ENCODE measurements at places on chromosomes 5 and 9.

- DNase-seq = no peak
Measured at GRCh38 chr5:167381457-167381856, 910.0 kb upstream of the WWC1 start.

- DNase-seq = no peak
Measured at GRCh38 chr5:155402927-155403640, 389.5 kb downstream of the KIF4B start.

- no peak for DNase-seq
Measured at GRCh38 chr9:36868586-36869282, 165.3 kb downstream of the PAX5 start.

DNA sequence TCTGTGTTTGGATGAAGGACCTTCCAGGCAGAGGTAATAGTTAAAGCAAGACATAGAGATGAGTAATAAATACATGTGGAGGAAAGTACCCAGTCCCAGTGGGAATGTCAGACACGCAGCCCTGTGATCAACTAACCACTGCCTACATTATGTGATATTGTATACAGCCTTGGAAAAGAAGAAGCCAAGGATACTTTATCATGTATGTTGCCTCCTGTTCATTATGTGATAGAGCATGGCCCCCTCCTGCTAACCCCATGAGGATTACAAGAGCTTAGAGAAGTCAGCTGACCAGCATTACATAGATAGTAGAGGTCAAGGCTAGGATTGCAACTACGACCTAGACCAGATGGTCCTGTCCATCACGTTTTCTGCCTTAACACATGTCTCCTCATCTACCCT is 497.0 kb upstream of the TNC start:
- DNase-seq = no peak

GRCh38 chr9:122402403-122402871 is 31.6 kb downstream of the PTGS1 start:
- no peak for DNase-seq

DNA sequence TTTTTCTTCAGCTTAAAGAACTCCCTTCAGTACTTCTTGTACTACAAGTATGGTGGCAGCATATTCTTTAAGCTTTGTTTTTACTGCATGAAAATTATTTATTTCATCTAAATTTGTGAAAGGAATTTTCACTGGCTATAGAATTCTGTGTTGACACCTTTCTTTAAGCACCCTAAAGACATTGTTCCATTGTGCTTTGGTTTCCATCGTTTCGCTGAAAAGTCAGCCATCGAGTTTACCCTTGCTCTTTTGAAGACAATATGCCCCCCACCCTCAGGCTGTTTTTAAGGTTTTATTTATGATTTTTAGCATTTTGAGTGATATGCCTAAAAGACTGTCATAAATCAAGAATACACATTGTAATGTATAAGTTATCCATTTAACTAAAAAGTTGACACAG is 27.3 kb upstream of the COL5A1 start:
- DNase-seq = no peak

DNA sequence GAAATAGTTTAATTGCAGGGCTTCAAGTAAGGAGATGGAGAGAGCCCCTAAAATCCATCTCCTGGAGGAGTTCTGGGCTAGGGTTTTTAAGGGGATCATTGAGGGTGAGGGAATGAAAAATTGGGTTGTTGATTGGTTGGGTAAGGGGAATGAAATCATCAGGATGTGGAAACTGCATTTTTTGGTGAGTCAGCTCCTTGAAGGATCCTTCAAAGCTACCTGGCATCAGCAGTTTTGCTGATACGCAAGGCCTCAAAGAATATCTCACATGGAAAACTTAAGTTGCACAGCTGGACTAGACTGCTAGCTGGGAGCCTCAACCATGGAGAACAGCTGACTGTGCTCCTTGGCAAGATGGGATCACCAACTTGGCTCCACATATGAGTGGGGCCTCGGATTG is 136.7 kb downstream of the FGF10 start:
- no peak for DNase-seq

GRCh38 chr9:111926421-111926875 is 29.8 kb downstream of the UGCG start:
- no peak for DNase-seq

DNA sequence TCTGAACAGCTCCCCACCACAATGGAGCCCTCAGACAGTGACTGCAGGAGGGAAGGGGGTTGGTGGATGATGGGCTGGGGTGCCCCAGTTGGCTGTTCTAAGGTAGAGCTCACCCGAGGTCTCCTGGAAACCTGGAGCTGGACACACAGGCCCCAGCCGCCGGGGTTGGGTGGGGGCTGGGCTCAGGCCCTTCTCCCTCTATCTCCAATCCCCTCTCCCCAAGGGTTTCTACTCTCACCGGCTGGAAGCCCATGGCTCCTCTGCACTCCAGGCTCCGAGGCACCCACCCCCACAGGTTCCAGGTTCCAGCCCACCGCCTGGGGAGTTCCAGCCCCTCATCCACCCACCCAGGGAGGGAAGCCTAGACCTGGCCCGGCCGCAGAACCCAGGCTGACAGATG is 766 bp downstream of the NR5A1 start:
- no peak for DNase-seq

GRCh38 chr9:12425878-12426864 is 267.0 kb upstream of the TYRP1 start:
- no peak for DNase-seq

DNA sequence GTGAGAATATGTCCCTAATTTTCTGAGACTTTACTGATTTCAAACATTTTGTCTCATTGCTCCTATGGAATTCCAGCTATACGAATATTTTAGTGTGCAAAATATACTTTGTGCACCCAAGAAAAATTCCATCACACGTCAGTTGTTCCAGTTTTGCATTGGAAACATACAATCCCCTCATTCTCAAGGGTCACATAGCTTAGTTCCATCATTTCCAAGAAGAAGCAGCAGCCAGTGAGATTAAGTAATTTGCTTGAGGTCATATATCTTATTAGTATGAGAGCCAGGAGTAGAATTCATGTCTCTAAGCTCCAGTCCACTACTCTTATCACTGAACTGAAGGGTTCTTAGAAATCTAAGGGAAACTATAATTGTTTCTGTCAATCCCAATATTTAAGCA is 746.7 kb upstream of the C9orf72 start:
- DNase-seq = no peak

DNA sequence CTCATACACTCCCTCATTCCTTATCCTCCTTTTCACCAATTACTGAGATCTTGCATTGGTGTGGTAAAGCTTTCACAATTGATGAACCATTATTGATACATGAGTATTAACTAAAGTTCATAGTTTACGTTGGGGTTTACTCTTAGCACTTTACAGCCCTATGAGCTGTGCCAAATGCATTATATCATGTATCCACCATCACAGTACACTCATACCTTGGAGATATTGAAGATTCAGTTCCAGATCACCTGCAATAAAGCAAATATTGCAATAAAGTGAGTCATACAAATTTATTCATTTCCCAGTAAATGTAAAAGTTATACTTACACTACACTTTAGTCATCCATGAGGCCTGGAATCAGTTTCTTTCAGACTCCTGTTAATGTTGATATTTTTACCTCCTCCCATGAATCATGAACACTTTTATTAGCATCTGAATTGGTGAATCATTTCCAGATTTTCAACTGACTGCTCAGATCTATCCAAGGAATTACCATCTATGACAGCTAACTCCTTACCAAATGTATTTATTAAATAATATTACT is 546.6 kb upstream of the PTPRD start:
- DNase-seq = no peak

All from sciatic nerve (tissue), 2 donors.